ENCODE measurements at places on chromosomes 1 and 21. TPM values are rescaled to one million over a fixed set of nuclear protein-coding genes. Genes with fewer than 3 reads are reported as not detected.

- DNase-seq: no peak
Measured at GRCh38 chr1:26994020-26994786, 711 bp downstream of the TRNP1 start.

GRCh38 chr1:235549351-235550139 lies 45.3 kb upstream of the B3GALNT2 start:
- DNase-seq: no peak

- DNase-seq: no peak
Measured at GRCh38 chr1:226631229-226632000, 82.9 kb downstream of the STUM start.

DNA sequence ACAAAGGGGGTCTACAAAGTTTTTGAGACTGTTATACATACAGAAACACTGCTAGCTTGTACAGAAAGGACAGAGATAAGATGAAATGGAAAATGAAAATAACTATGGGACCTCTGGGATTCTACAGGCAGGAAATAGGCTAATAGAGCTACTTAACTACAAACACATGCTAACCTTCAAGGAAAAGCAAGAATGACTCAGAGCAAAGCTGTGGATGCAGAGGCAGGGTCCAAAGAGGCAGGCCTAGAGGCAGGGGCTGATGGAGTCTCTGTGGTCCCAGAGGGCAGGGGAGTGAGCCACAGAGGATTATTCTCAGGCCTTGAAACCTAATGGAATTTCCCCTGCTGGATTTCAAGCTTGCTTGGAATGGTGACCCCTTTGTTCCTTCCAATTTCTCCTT lies 18.7 kb upstream of the GOLT1A start:
- DNase-seq: no peak

- DNase-seq: no peak
Measured at GRCh38 chr1:162233066-162233465, 143.6 kb downstream of the SPATA46 start.

CLCA4 gene
- total RNA-seq: not detected

KCNJ15 gene
- total RNA-seq: 2.2 TPM

- DNase-seq: no peak
Measured at GRCh38 chr1:166302989-166303758, 136.4 kb upstream of the FAM78B start.

GRCh38 chr1:223176437-223176836 lies 33.4 kb upstream of the TLR5 start:
- no peak for DNase-seq

HFM1 gene
- not detected for total RNA-seq

DNA sequence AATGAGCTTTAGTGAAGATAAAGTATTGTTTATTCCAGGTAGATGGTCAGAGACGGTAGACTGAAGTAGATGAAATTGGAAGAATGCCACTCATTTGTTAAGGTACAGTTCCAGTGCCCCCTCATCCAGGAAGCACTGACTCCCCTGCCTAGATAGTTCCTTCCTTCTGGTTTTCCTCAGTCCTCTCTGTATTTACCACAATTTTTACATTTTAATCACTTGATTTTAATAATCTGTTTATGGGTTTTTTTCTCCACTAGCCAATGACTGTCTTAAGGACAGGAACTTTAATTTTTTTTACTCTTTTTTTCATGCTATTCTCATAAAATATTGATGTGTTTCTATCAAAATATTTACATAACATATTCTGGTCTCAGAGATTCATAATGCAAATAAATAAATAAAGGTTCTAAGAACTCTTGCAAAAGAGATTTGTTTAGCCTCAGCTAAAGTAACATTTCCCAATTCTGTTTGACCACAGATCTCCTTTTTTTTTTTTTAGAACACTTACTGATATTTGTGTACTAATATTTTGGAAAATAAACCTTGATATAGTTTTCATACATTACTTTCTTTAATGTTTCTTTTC lies 651.6 kb downstream of the PLPP3 start:
- peak; percentile 27 for DNase-seq

All from MCF 10A (cell line).